Regular cardiac myocyte (primary cell): ENCODE measurements at places on chromosomes 1 and 21. TPM values are rescaled to one million over a fixed set of nuclear protein-coding genes. Genes with fewer than 3 reads are reported as not detected.

Gene SERPINC1
- total RNA-seq: not detected in 2 replicates

Gene PGBD5
- total RNA-seq: under 0.01 TPM in 2 replicates

Gene LYSMD1
- 3.9 and 6.7 TPM in 2 replicates for total RNA-seq

Gene FCN3
- not detected in 2 replicates for total RNA-seq

Gene GJA8
- total RNA-seq: not detected in 2 replicates

Gene C8A
- not detected in 2 replicates for total RNA-seq

Gene KCNK1
- 0.38 and 0.56 TPM in 2 replicates for total RNA-seq

Gene FCRLB
- 3.1 and 3.8 TPM in 2 replicates for total RNA-seq

Gene CD160
- total RNA-seq: 0.28 TPM in 1 of 2 replicates, not detected in the other

Gene BSND
- not detected in 2 replicates for total RNA-seq

Gene FAM151A
- not detected in 2 replicates for total RNA-seq

Gene CDC7
- 2.5 and 9.0 TPM in 2 replicates for total RNA-seq

Gene FMO2
- total RNA-seq: 1.3 and 27.9 TPM in 2 replicates

Gene DNASE2B
- total RNA-seq: not detected in 2 replicates

Gene CD53
- total RNA-seq: not detected in 2 replicates

Gene KRTAP12-2
- total RNA-seq: not detected in 2 replicates

Gene CYP4A22
- total RNA-seq: not detected in 2 replicates

Gene NEK2
- total RNA-seq: 6.8 and 43.3 TPM in 2 replicates

Gene LCE3D
- total RNA-seq: not detected in 2 replicates

Gene TARDBP
- 112 and 119 TPM in 2 replicates for total RNA-seq

Gene GSTM5
- total RNA-seq: 0.19 and 3.9 TPM in 2 replicates

Gene RPE65
- not detected in 2 replicates for total RNA-seq
